NCI-H510A (cell line): ENCODE measurements at places on chromosomes 1 and 21.
A peak's percentile ranks its signal among the peaks of the same experiment; 100 is the strongest.

DNA sequence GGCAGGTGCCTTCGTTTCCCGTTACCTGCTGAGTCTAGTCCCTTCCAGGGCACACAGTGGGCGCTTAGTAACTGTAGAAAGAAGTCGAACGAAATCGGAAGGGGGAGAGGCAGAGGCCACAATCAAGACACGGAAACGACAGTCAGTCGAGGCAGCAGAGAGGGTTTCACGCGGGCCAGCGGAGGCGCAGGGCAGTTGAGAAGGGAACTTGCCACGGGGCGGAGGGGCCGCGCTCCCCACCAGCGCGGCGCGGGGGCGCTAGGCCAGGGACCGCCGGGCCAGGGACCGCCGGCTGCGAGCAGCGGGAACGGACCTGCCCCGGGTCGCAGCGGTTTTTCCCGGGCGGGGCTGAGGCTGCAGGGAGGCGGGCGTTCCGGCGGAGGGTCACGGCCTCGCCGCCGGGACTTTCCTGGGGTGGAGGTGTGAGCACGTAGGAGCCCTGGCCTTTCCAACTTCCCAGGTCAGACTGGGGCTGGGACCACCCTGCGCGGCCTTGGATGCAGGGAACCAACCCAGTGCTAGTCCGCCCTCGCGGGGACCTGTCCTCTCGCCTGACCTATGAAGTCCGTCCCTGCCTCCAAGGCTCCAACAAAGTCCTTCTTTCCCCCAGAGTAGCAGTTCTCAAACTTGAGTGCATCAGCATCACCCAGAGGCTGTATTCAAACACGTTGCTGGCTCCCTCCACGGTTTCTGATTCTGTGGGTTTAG is 150.1 kb upstream of the FGGY start:
- peak; percentile 16 for DNase-seq

DNA sequence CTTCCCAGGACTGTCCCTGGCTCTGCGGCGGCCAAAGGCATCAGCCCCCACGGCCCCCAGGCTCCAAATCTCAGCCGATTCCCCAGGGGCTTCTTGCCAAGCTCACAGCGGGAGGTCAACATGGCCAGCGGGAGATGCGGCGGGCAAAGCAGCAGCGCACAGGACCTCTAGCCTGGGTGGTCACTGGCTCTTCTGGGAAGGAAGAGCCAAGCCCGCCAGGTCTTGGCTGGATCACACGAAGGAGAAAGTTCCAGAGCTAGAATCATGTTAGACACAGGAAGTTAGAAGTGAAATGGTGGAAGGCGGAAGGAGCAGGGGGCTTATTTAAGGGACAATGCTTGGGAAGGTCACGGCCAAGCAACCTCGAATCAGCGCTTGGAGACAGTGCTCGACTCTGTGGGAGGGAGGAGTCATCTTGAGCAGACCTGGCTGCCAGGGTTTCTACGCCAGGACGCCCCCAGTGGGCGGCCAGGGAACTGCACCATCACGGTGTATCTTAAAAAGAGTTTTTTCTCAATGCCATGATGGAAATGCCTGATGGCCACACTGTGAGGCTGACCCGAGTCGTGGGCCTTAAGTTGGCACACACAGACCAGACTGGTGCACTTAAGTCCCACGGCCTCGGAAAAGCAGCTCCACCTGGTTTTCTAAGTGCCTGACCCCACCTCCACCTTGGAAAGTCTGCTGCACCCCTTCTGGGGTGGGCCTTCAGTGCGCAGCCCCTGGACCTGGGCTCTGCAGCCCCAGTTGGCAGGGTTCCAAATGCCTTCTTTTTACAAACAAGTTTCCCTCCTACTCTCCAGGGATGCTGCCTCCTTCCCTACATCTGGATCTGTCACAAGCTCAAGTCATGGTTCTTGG is 29.3 kb downstream of the SLC66A1 start:
- peak; percentile 55 for DNase-seq

DNA sequence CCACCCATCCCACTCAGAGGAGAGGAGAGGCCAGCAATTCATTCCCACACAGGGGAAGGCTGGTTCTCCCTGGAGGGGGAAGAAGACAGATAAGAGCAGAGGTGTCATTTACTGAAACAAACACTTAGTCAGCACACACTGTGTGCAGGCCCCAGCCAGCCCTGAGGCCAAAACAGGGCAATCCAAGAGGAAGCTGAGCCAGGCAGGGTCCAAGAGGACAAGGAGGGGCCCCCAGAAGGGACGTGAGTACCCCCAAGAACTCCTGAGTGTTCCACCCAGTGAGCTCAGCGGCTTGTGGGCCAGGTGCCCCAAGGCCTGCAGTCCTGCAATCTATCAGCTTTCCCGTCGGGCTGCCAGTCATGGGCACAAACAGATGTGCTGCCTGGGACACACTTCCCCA is 15.8 kb downstream of the ADGRB2 start:
- no peak for DNase-seq

- no peak for DNase-seq
Observed at GRCh38 chr1:201264072-201264471, 19.2 kb upstream of the PKP1 start.

GRCh38 chr21:43818685-43819084 is 29.3 kb downstream of the RRP1 start:
- DNase-seq = no peak
